ENCODE measurements at places on chromosomes 2 and 18.

GRCh38 chr18:37207343-37207742 lies 358.3 kb downstream of the CELF4 start:
- no peak for DNase-seq

GRCh38 chr2:218708086-218708485 lies 2.5 kb upstream of the TTLL4 start:
- DNase-seq = no peak

- DNase-seq = no peak
These were observed 113.7 kb downstream of the B3GNT2 start for GRCh38 chr2:62309465-62310091.

DNA sequence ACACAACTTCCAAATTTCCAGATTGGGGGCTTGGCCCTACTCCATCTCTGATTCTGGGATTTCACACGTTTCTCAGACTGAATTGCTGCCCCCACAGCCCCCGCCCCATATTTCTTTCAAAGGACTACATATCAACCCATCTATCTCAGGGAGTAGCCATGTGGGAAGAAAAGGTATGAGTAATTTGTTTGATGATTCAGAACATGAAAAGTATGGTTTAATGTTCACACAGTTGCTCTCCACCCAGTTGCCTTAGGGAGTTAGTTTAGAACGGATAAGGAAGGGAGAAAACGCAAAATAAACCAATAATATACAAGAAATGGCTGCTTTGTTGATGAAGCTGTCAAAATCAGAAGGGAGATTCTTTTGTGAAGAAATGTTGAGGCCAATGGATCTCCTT lies 145.1 kb downstream of the PIEZO2 start:
- no peak for DNase-seq

- DNase-seq = no peak
These were observed 847.9 kb downstream of the ERBB4 start for GRCh38 chr2:211690736-211691135.

GRCh38 chr2:214310319-214310718 lies 100.5 kb upstream of the VWC2L start:
- no peak for DNase-seq

GRCh38 chr2:173134703-173135102 lies 59.1 kb downstream of the MAP3K20 start:
- DNase-seq = no peak

DNA sequence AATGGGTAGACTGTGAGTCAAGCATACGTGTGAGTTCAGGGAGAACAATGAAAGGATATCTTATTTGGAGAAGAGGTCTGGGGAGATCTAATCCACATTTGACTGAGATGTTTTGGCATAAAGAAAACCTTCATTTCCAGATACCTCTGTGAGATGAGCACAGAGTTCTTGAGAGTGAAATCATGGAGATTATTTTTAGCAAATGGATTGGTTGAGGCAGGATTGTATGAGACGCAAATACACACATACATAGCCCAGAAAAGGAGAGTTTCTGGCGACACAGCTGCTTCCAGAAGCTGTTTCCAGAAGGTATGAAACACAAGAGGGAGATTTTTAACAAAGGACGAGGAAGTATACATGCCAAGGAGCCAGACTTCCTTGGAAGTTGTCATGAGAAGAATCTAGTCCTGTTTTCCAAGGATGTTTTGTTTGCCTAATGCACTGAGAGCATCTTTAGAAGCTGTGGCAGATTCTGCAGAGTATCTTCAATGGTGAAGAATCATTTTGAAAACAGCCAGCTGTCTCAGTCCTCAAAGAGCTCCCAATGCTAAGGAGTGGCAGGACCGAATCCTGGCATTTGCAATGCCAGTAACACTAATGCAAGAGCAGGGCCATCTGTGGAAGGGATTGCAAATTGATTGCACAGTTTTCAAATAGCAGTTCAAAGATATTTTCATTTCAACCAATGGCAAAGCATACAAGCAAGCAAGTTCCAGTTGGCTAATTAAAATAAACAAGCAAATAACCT lies 177.2 kb downstream of the SETBP1 start:
- DNase-seq = no peak

- DNase-seq = no peak
These were observed 23.8 kb downstream of the EML4 start for GRCh38 chr2:42192652-42193566.

GRCh38 chr2:101792208-101792607 lies 94.7 kb downstream of the MAP4K4 start:
- DNase-seq = no peak

DNA sequence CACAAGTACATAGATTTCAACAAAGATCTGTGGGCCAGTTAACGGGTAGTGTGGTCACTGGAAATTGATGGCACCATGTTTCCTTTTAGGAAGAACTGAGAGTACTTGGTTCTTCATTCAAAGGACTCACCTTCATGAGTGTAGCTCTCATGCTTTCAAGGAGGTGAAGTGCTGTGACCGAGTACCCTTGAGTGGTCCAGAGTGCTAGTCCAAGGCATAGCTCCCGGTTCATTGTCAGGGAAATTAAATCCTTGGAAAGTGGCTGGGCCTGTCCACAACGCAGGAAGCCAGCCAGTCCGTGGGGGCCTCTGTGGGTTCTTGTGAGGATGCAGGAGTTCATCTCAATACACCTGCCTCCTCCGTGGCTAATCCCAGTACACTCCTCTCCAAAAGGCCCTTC lies 295.1 kb downstream of the GALR1 start:
- no peak for DNase-seq

- no peak for DNase-seq
These were observed 563.6 kb downstream of the SLC4A3 start for GRCh38 chr2:220191031-220191430.

DNA sequence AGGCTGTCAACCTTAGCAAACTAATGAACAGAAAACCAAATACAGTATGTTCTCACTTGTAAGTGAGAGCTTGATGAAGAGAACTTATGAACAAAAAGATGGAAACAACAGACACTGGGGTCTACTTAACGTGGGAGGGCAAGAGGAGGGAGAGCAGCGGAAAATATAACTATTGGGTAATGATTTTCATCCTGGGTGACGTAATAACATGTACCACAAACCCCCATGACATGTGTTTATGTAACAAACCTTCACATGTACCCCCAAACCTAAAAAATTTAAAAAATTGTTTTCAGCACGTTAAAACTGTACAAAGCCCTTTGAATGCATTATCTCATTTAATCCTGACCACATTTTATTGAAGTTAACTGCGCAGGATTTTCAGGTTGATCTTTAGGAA lies 64.9 kb upstream of the RBMS1 start:
- DNase-seq = no peak

DNA sequence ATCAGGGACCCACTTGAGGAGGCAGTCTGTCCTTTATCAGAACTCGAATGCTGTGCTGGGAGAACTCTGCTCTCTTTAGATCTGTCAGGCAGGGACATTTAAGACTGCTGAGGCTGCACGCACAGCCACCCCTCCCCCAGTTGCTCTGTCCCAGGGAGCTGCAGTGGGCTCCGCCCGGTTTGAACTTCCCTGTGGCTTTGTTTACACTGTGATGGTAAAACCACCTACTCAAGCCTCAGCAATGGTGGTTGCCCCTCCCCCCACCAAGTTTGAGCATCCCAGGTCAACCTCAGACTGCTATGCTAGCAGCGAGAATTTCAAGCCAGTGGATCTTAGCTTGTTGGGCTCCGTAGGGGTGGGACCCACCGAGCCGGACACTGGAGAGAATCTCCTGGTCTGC lies 11.8 kb upstream of the LHCGR start:
- no peak for DNase-seq

DNA sequence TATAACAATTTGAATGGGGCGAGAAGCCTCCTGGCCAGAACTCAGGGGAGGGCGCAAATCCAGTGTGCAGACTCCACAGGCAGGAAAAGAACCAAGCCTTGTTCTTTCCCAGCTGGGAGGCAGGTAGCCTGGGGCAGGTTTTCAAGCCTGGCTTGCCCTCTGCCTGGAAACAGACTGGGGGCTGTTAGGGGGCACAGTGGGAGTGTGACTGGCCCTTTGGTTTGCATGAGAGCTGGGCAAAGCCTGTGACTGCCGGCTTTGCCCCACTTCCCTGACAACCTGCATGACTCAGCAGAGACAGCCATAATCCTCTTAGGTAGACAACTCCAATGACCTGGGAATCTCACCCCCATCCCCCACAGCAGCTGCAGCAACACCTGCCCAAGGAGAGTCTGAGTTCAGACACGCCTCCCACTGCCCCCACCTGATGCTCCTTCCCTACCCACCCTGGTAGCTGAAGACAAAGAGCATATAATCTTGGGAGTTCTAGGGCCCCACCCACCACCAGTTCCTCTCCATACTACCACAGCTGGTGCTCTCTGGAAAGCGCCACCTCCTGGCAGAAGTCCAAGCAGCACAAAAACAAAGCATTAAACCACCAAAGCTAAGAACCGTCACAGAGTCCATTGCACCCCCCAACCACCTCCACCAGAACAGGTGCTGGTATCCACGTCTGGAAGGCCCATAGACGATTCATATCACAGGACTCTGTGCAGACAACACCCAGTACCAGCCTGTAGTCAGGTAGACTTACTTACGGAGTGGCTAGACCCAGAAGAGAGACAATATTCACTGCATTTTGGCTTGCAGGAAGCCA lies 402.5 kb downstream of the STK39 start:
- no peak for DNase-seq

- no peak for DNase-seq
These were observed 173.2 kb upstream of the ARL4C start for GRCh38 chr2:234670052-234670451.

DNA sequence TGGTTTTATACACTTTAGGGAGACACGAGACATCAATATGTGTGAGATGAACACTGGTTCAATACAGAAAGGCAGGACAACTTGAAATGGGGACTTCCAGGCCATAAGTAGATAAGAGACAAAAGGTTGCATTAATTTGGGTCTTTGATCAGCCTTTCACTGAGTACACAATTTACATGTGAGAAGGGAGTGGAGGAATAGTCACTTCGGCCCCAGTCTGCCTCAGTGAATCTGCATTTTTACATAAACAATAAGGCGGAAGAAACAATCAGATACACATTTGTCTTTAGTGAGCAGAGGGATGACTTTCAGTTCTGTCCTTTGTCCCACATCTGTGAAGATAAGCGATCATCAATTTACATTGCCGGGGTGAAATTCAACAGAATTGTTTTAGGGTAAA lies 104.3 kb upstream of the ARL4C start:
- DNase-seq = no peak

DNA sequence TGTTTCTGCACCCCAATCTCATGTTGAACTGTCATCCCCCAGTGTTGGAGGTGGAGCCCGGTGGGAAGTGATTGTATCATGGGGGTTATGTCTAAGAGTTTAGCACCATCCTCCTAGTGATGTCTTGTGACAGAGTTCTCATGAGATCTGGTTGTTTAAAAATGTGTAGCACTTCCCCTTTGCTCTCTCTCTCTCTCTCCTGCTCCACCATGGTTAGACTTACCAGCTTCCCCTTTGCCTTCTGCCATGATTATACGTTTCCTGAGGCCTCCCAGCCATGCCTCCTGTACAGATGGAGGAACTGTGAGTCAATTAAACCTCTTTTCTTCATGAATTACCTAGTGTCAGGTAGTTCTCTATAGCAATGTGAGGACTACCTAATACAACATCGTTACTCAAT lies 396.9 kb upstream of the LRATD1 start:
- DNase-seq = no peak

DNA sequence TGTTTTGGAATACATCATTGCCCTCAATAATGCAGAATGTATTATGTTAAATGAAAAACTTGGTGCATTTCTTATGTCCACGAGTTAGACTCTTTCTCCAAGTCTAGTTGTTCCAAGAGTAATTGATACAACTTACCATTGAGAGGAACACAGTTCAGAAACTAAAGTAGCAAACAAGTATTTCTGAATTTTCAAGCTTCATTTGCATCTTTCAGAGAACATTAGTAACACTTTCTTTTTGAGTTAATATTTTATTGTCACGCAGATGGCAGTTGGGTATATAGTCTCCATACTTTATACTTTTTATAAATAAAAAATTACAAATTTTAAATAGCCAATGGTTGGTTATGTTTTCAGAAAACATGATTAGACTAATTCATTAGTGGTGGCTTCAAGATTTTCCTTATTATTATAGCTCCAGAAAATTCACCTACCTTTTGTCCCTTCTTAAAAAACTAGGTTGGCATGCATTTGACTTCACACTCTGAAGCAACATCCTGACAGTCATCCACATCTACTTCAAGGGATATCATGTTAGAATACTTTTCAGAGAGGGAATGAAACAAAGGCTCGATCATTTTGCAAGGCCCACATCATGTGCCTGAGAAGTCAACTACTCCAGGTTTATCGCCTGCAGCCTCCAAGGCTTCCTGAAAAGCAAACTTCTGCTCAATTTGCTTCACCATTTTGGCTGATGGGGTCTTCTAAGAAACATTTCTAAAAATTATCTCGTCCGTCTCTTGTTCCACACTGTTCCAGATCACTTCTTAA lies 29.9 kb downstream of the LYPD6B start:
- no peak for DNase-seq

GRCh38 chr2:66555091-66555490 lies 120.2 kb downstream of the MEIS1 start:
- no peak for DNase-seq

DNA sequence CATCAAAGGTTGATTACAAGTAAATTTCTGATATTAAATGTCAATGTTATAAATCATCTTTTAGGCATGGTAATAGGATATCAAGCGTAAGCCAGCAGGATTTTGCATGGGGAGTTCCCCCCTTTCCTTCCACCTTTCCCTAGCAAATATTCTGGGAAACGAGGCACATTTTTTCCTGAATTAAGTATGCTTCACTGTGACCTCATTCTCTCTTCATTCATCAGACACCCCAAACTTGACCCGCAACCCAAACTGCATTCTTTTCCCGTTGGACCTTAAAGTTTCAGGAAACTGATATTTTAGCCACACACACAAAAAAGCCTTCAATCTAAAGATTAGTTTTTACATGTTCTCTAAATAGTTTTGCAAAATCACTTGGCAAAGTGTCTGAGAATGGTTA lies 214.5 kb upstream of the CTAGE1 start:
- no peak for DNase-seq

DNA sequence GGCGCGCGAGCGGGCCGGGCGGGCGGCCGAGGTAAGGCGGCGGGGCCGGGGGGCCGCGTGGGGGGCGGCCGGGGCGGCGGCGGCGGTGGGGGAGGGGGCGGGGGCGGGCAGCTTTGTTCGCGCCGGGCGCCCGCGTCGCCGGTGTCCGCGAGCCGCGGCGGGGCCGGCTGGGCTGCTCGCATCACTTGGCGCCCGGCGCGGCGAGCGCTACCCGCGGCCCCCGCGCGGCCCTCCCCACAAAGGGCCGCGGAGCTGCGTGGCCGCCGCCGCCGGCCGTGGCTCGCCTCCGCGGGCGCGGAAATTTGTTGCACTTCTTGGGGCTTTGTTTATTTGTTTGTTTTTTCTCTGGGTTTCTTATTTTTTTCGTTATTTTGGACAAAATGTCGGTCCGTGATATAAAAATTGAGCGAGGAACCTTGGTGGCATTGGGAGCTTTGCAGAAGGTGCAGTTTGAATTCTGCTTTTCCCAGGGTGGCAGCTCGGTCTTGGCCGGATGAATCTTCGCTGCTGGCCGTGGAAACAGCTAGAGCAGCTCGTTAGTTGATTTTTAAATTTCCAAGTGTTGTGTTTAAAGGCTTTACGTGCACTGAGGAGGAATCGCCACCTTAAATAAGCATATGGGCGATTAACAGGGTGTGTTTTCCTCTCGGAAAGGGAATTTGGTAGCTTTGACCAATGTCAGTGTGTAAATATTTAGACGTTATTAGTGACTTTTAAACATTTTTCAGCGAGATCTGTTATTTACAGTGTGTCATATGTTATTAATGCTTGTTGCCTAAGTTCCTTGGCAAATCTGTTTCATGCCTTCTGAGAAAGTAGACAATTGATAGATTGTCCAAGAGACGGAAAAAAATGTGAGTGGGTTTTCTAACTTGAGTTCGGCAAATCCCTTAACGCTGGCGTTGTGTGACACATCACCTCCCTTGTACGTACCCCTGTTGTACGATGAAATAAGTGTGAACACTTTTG lies 822 bp downstream of the UBE2E3 start:
- no peak for DNase-seq

Measured in smooth muscle cell of the brain vasculature (primary cell).